ENCODE measurements at places on chromosomes 2 and 18.
A peak's percentile ranks its signal among the peaks of the same experiment; 100 is the strongest.

DNA sequence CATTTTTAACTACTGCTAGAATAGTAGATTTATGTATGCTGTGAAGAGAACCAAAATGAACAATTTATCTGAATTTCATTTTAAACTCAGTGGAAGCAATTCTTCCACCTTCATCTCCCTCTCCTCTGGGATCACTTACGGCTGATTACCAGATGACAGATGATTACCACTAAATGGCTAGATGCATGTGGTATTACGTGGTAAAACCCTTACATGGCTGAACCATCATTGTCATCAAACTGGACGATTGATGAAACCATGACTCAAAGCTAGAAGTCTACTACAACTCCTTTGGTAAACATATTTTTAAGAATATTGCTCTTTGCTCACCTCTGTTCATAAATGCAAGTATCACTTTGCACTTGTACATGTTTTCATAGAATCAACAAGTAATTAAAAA, 48.5 kb upstream of the DOCK10 start:
- no peak for DNase-seq

DNA sequence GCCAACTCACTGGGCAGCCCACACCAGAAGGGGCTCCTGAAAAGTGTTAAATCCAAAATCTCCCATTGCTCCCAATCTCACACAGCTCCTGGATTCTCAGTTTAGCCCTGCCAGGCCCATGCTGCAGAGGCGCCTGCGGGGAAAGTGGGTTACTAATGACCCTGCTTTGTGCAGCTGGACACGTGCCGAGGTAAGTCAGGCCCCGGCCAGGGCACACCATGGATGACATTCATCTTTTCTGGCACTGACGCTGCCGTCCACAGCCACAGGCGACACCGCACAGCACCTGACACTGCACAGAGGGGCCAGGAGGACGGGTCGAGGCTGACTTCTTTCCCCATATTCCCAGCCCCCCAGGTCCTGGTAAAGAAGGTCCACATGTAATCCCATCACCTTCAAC, 193.5 kb downstream of the EIPR1 start:
- DNase-seq: no peak

- no peak for DNase-seq
These were observed 14.7 kb downstream of the GEMIN6 start for GRCh38 chr2:38792751-38793150.

GRCh38 chr2:25366629-25367028, 24.9 kb upstream of the DNMT3A start:
- no peak for DNase-seq

GRCh38 chr2:14941151-14941631, 308.7 kb downstream of the LRATD1 start:
- no peak for DNase-seq

DNA sequence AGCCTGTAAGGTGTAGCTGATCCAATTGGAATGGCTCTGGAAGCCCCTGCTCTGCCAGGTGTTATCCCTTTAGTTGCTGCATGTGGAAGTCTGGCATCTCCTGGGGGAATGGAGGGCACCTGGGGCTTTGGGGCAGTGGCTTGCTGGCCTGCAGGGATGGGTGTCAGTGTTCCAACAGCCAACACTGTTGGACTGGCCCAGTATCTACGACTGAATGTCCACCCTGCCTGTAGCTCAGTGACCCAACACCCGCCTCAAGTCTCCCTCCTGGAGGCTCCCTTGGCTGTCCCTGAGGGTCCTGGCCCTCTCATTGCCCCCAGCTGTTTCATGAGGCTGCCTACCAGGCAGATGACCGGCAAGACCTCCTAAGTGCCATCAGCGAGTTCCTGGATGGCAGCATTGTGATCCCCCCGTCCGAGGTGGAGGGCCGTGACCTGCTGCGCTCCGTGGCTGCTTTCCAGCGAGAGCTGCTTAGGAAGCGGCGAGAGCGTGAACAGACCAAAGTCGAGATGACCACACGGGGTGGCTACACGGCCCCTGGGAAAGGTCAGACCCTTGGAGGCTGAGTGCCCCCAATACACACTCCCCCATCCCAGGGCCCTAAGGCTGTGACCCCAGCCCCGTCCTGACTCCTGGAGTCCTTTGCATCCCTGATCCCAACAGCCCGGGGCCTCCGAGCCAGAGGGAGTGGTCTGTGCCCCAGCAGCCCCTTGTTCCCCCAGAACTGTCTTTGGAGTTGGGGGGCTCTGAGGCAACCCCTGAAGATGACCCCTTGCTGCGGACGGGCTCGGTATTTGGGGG, 7.7 kb downstream of the SLC4A3 start:
- DNase-seq: no peak

- no peak for DNase-seq
These were observed 9.2 kb downstream of the PTPRN start for GRCh38 chr2:219300022-219300421.

GRCh38 chr2:9720352-9721093, 89.7 kb upstream of the YWHAQ start:
- DNase-seq: peak; percentile 96

DNA sequence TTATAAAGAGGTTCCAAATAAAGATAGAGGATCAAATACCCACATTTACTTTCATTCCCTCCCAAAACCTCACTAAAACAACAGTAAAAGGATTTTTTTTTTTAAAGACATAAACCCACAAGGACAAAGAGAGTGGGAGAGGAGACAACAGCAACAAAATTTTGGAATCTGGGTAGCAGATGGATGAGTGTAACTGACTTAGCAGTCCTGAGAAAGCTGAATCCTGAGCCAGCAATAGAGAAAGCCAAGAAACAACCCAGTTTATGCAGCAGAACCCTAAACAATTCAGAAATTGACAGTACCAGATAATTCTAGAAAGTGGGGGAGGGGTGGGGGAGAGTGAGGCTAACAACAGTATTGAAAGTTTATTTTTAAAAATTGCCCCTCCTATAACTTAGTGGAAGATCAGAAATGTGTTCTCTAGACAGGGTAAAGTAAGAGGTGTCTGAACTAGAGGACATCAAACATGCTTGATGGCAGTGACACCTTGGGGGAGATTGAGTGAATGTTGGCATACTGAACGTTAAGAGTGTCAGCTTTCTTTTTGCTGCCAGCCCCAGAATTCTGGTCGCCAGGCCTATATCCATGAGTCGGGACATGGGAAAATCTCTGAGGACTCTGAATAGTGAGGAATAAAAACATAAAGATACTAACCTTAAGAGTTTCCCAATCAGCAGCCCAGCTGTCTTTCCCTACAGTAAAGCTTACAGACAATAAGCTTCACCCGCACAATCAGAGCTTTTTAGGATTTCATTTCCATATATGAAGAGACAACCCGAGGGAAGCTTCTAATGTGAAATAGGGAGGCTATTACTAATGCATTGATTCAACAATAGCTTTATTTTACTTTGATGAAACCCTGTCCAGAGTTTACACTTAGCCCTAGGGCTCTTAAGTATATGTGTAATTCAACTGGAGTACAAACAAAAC, 128.0 kb upstream of the ALPP start:
- no peak for DNase-seq

- DNase-seq: no peak
These were observed 100.2 kb upstream of the TEX51 start for GRCh38 chr2:126798276-126799140.

DNA sequence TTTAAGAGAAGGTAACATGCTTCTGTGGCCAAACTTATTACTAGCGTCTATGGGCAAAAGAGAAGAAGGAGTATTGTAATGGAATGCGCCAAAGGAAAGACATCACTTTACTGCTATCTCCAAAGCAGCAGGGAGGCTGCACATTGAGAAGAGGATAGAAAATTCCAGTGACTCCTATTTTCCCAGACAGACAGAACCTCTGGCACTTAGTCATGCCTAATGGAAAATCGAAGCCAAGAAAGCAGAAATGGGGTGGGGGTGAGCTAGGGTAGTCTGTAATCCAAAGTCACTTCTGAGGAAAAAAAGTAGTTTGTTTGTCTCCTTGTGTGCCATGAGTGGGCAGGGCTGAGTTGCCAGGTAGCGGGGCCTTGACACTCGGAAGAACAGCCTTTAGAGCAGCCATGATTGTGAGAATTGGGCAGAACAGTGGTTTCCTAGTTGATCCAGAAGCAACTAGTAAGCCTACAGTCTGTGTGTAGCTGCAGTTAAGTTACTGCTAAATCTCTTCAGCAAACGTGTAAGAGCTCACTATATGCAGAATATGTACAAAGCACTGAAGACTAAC, 79.4 kb upstream of the FOSL2 start:
- DNase-seq: no peak

- no peak for DNase-seq
These were observed 40.5 kb downstream of the ARHGEF4 start for GRCh38 chr2:130877258-130877657.

DNA sequence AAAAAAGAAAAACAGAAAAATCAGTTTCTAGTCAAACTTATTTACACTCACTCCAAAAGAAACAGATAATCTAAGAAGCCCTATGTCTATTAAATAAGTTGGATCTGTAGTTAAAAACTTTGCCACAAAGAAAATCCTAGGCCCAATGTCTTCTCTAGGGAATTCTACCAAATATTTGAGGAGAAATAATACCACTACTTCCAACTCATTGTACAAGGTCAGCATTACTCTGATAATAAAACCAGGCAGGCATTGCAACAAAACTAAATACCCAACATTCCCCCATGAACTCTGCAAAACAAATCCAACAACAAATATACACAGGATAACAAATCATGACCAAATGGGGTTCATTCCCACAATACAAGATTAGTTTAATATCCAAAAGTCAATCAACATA, 73.8 kb upstream of the ST8SIA5 start:
- no peak for DNase-seq

DNA sequence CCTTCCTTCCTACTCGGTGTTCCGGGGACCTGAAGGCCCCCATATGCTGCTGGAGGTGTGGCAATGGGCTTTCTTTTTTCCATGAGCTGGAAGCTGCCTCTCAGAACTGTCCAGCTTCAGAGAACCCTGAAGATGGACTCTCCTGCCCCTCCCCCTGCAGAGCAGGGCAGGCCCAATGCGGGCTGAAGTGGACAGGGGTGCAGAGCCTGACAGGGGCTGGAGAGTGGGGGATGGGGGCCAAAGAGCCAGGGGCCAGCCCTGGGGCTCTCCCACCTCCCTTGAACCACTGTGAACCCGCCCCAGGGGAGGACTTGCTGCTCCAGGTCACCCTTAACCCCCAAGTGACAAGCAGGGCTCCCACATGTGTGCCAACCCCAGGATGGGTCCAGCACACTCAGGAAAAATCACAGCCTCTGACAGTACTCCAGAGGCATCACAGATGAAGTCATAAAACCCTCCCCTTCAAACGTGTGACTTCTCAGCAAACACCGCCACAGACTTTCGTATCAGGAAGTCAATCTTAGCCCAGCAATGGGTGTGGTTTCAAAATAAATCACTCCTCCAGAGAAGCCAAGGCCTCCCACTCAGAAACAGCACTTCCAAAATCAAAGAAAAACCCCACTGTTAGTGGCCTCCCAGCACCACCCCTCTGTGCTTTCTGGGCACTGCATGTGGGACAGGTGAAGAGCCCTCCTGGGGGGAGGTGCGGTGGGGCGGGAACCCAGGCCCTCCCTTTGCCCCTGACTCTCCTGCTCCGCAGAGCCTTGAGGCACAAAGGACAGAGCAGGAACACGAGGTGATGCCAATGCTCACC, 135.8 kb downstream of the HDAC4 start:
- no peak for DNase-seq

DNA sequence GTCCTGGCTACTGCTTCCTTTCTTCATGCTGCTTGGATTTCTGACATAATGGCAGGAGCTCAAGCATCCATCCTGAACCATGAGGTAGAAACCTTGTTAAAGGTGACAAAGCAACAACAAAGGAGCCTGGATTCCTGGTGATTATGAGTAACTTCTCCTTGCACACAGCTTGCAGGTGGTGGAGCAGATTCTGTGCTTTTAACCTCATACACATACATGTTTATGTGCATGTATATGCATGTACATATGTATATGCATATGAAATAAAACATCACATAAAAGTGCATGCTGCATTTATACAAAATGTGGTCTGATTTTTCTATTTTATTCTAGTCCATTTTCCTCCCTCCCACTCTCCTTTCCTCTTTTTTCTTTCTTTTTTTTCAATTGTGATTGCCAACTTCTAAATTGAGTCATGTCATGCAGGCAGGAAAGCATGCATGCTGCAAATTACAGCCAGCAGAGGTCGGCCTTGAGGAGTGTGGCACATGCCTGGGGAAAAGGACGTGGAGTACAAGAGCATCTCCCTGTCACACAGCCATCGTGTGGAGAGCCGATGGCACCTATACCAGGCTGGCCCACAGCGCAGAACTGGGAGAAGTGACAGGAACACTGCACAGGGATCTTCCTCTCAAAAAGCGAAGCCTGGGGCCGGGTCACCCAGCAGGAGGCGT, 17.9 kb downstream of the LCT start:
- DNase-seq: no peak

DNA sequence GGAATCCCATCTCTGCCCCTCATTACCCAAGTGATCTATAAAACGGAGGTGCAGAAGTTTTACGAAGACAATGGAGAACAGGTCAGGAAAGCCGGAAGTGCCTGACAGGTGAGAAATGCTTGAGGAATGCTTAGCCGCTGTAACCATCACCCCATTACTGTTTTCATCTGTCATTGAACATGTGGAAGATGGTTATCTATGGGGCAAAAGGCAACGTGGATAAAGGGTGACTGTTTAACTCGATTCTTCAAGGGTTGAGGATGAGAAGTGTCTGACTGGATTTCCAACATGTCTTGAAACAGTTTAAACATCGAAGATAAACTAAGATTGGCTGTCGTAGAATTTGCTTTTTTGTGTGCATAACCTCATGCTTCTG, 17.3 kb downstream of the HK2 start:
- no peak for DNase-seq

- DNase-seq: no peak
These were observed 1.2 kb upstream of the SKA1 start for GRCh38 chr18:50373561-50374219.

GRCh38 chr2:26887151-26887550, 39.2 kb downstream of the DPYSL5 start:
- no peak for DNase-seq

DNA sequence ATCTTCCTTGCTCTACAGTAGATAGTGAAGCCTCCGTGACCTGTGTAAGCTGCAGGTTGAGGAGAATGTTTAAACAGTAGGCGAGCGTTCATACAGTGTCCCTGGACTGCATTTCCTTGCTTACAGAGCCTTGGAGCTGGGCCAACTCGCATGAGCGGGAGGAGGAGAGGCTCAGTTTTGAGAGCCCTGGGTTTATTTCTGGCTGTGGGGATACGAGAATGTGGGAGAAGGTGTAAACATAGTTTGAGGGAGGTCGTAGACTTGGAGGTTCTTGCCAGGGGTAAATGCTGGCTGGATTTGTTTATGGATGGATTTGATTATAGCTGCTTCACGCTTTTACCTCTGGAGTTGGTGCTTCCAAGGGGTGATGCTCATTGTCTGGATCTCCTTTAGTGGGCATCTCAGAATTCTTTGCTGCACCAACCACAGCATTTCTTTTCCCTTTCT, 20.8 kb downstream of the CRIM1 start:
- peak; percentile 67 for DNase-seq
